ENCODE measurements at places on chromosomes 13 and 19.

DNA sequence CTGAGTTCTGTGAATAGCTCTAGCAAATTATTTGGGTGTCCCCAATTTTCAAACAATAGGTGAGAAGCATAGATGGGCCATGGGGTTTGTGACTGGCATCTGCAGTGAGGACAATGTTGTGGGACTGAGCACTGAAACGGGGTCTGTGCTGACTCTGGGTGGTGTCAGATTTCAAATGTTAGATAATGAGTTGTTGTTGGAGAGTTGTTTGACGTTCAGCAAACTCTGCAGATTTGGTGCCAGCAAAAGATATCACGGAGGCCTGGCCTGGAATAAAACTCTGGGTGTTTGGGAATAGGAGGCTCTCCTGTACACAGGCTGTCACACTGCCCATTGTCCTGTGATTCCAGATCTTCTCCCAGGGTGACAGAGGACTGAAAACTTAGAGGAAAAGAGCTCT is 2.9 kb downstream of the ZNF90 start:
- DNase-seq = no peak

GRCh38 chr19:18397242-18398202 is at the start of gene LRRC25:
TSS of gene LRRC25 (minus strand) at chr19:18397622. CDS start at chr19:18396963, 659 bp downstream.
- DNase-seq = no peak

GRCh38 chr13:23628250-23628649 is 58.0 kb downstream of the TNFRSF19 start:
- DNase-seq = no peak

- DNase-seq = no peak
These were observed 776 bp upstream of the NCLN start for GRCh38 chr19:3184847-3185460.

- DNase-seq = no peak
These were observed 1108.4 kb upstream of the PCDH20 start for GRCh38 chr13:62524061-62524460.

DNA sequence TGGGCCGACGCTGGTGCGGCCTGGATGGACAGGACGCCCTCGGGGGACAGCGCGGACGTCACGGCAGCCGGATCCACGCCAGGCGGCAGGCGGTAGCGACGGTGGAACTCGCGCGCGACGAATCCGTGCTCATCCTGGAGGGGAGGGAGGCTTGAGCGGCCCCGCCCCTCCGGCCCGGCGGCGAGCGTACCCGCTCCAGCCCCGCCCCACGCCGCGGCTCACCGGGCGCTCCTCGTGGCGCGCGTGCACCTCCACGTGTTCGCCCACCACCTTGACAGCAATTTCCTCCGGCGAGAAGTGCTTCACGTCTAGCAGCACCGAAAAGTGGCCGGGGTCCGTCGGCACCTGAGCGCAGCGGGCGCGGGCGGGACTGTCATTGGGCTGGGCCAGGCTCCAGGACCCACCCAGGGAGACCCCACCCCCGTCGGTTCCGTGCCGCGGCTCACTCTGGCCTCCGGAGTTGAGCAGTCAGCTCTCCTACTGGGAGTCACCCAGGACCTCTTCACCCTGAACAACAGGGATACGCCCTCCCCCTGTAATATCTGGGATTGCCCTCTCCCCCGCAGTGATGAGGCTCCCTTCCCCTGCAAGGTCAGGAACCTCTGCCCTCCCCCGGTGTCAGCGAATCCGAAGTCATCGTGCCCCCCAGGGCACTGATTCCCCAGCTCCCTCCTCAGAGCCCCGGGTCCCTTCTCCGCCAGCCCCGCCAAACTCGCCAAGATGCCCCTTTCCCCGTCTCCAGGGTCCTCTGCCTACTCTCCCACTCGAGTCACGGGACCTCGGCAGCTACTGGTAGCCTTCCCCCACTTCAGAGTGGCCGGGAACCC is 1.1 kb downstream of the HSPB6 start:
- DNase-seq = peak; percentile 48

DNA sequence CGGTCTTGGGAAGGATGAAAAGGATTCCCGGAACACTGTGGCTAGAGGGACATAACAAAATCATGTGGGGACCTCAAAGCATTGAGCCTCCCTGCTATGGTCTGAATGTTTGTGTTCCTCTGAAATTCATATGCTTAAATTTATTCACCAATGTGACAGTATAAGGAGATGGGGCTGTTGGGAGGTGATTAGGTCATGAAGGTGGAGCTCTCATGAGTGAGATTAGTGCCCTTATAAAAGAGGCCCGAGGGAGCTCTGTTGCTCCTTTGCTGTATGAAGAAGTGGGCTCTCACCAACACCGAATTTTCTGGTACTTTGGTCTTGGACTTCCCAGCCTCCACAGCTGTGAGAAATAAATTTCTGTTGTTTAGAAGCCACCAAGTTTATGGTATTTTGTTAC is 26.1 kb upstream of the DGKH start:
- no peak for DNase-seq

GRCh38 chr19:3105641-3106508 is 11.7 kb downstream of the GNA11 start:
- DNase-seq = no peak

GRCh38 chr19:34688592-34688991 is 11.1 kb downstream of the ZNF302 start:
- DNase-seq = no peak

DNA sequence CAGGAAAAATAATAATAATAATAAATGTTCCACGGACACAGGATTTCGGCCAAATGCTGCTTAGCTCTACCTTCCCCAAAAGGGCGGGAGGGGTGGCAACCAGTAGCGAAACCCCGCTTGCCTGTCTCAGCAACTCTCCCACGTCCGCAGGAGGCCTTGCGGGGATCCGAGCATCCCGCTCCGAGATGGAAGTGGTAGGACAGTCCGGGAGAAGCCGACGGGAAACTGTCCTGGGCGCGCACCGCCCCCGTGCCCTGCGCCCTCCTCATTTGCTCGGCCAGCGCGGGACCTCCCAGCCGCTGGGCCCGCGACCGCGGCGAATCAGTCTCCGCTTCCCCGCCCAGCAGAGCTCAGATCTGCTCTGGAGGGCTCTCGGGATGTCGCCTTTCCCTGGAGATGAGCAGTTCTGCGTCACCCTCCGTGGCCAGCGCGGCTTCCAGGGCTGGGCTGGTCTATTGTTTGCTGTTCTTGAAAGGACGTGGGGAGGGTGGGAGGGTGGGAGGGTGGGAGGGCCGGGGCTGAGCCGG is 48.9 kb upstream of the PABPC3 start:
- no peak for DNase-seq

DNA sequence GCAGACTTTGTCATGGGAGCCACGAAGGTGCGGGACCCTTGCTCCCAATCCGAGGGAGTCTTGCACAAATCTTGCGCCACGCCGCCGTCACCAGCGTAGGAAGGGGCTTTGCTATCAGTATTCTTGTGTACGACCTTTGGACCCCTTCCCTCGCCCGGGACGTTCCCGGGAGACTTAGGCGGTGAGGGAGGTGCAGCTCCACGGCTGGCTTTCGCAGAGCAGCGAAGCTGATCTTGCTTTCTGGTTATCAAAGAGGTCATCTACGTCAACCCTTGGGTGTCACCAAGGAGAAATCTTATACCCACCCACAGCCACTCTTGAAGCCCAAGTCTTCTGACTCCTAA is 583 bp downstream of the TECR start:
- no peak for DNase-seq

DNA sequence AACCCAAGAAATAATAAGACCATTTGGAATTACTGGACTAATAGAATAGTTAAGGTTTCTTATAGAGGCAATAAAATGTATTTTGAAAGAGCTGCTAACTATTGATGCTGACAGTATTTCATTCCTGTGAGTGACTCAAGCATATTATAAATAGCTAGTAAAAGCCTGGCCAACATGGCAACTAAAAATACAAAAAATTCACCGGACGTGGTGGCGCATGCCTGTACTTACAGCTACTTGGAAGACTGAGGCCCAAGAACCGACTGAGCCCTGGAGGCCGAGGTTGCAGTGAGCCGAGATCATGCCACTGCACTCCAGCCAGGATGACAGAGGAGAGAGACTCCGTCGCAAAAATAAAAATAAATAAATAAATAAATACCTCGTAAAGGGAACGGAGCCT is 5.4 kb upstream of the ICAM3 start:
- DNase-seq = no peak

- DNase-seq = no peak
These were observed 31.0 kb upstream of the MIER2 start for GRCh38 chr19:375395-376110.

GRCh38 chr13:32587811-32588170 is 1.5 kb downstream of the PDS5B start:
- DNase-seq = no peak

- DNase-seq = no peak
These were observed 17.9 kb downstream of the NLRP11 start for GRCh38 chr19:55813906-55814305.

DNA sequence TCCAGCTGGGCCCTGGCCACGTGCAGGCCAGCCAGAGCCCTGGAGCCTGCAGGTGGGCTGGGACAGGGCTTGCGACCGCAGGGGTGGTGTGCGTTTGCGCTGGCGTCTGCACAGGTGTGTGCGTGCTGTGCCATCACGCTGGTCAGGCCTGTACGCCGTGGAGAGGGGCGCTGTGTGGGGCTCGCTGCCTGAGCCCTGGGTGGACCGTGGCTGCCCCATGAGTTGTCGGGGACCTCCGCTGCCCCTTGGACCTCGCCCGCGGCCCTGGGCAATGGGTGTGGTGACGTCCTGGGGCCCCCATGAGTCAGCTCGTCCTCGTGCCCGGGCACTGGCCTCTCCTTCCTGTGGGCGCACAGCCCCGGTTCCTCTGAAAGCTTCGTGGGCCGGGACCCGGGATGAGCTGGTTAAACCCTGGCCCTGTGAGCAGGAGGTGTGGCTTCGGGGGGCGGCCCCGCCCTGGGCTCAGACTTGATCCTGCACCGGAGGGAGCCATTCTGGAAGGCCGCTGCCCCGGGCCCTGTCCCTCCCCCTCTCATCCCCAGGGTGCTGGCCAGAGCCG is 6.8 kb downstream of the CSNK1G2 start:
- no peak for DNase-seq

DNA sequence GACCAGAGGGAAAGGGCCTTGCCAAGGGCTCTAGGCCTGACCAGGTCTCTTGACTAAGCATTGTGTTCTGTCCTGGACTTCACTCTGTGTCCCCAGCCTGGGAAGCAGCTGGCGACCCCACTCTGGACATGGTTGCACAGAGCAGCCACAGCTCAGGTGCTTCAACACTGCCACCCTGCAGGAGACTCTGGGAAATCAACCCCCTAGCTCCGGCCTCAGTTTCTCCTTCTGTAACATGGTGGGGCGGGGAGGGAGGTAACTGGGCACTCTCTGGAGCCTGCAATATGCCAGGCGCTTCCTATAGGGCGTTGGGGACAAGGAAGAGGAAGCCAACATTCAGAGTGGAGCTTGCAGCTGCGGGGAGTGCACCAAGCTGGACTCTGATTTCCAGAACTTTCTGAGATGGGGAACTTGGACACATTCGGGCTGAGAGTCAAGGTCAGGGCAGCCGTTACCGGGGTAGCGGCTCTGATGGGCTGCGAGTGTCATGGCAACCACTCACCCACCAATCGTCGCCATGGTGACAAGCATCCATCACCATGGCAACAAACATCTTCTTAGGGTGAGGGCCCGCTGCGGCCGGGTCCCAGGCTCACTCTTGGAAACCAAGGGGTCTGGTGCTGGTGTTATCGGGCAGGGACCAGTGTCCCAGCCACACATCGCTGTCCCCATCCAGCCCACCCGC is 12.8 kb downstream of the F2RL3 start:
- no peak for DNase-seq

DNA sequence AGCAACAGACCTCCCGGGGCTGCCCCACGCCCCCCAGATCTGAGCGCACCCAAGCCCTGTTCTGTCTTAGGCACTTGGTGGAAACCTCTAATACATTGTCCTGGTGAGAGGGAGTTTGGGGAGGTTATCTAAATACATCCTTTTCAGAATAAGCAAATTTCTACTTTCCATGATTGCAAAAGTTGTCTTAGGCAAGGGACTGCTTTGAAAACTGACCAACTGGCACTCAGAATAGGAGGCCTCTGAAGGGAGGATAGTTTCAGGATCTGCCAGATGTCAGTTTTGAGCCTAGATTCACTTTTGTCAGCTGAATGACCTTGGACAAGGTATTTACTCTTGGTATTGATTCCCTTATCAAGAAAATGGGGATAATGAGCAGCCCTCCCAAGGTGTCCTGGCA is 11.8 kb downstream of the SERP2 start:
- DNase-seq = no peak

DNA sequence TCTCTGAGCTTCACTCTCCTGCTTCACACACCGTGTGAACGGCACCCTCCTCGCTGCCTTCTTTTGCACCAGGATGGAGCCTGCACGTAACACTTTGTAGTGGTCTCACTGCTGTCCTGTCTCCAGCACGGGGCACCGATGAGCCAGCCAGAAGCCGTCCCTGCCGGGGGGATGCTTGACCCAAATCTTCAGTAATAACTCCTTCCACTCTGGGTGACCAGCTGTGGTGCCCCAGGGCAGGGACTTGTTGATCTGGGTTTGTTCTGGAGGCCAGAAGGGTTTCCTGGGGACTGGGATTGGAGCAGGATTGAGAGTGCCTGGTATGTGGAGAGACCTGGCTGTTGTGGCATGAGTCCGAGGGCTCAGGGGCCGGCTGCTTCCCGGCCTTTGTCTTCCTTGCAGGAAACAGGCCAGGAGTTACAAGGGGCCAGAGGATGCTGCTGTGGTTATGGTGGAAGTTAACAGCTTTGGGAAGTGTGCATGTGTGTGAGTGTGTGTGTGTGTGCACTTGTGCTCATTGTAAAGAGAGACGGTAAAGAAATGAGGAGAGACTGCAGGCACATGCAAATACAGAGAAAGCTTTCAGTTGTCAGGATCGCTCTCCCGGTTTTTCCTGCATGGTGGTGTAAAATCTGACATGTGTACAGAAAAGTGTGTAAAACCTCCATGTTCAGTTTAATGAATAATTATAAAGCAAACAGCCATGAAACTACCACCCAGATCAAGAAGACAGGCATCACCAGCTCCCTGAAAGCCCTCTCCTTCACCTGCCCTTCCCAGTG is 18.9 kb downstream of the PAK4 start:
- no peak for DNase-seq
